8988T (cell line): ENCODE measurements at places on chromosomes 16 and 17.
A peak's percentile ranks its signal among the peaks of the same experiment; 100 is the strongest.

- DNase-seq, result no peak
Measured at GRCh38 chr16:84735849-84736586, 36.2 kb downstream of the USP10 start.

GRCh38 chr16:67987460-67988160, 7.3 kb upstream of the DPEP3 start:
- DNase-seq, result no peak

GRCh38 chr17:37847102-37847501, 77.1 kb upstream of the TBC1D3K start:
- DNase-seq, result no peak

DNA sequence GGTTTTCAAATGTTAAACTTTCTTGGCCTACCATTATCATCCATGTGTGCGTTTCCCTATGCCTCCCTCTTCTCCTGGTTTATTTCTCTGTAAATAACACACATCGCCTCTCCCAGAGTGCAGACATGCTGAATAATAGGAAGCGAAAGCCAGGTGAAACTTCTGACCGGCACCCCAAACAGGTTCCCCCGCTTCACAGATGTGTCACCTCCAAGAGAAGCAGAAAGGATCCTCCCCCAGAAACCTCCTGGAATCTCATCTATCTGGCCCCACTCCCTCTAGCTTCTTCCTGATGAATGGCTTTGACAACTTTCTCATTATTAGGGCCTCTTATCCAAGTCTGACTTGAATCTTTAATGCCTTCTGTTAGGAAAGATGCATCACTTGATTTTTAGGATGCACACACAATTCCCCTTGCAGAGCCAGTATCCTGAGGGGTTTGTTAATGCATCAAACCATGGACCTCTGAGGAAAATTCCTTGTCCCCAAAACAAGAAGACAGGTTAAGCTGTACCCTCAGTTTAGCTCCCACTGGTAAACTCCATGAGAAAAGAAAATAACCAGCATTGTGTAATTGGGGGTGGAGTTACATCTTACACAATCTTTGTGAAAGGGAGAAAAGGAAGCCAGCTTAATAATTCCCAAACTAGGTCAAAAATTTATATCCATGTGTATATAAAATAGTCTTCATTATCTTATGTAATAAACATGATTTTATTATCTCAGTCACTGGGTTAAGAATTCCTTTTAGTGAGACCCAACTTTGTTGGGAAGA, 20.1 kb upstream of the HYDIN start:
- DNase-seq, result no peak

DNA sequence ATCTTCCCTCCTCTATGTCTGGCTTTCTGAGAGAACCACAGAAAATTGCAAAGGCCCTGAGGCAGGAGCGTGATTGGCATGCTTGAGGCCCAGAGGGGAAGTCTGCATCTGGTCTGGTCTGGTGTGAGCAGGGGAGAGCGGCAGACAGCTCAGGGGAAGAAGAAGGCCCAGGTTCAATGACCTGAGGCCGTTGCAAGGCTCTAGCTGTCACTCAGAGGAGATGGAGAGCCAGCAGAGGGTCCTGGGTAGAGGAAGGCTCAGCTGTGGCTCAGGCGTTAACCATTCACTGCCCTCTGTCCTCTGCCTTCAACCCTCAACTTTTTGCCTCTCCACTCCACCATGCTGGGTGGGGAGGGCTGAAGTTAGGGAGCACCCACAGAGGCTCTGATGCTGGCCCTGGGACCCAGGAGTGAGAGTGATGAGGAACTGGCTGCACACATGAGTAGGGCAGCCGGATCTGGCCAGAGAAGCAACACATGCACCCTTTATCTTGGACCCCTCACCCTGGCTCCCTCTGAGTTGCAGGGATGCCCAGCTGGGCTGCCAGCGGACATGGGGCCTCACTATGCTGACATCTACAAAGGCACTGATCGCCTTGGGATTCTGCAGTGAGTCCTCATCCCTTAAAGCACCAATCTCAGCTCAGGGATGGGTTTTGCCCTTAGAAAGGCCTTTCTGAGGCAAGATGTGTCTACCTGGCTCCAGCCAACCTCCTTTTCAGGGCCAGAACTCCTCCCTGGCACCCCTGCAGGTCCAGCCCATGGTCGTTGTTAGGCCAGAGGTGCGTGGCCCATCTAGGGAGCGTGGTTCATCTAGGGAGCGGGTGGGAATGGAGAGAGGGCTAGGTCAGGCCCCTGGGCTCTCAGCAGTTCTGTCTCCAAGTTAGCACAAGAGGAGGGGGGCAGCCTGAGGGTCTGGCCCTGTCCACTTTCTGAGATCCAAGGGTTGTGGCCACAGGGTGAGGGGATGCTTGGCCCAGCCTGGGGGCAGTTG, 7.7 kb upstream of the KRTAP17-1 start:
- no peak for DNase-seq

- DNase-seq, result no peak
Measured at GRCh38 chr16:13919330-13919682, 648 bp upstream of the ERCC4 start.

DNA sequence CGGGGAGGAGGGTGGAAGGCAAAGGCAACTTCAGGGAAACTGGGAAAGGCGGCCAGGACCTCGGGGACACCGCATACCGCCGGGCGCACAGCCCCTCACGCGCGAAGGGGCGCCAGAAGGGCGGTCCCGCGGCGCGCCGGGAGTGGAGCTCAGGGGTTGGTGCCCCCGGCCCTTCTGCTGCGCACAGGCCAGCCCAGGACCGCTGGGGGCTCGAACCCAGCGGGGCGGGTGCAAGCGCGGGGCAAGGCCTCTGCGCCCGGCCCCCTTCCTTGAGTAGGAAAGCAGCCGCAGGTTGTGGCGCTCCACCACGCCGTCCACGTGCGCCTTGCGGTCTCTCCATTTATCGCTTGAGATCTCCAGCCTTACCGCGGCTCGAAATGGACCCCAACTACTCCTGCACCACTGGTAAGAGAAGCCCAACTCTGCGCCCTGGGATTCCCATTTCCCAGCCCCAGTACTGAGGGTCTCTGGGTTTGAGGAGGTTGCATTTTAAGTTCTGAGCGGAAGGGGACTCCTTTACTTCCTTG, 3.0 kb upstream of the MT1A start:
- DNase-seq, result no peak

GRCh38 chr17:30905742-30906100, 317 bp downstream of the TEFM start:
- no peak for DNase-seq

GRCh38 chr17:37092071-37092470, 143.3 kb downstream of the AATF start:
- no peak for DNase-seq

- DNase-seq, result no peak
Measured at GRCh38 chr17:15236281-15237105, 28.6 kb downstream of the PMP22 start.

DNA sequence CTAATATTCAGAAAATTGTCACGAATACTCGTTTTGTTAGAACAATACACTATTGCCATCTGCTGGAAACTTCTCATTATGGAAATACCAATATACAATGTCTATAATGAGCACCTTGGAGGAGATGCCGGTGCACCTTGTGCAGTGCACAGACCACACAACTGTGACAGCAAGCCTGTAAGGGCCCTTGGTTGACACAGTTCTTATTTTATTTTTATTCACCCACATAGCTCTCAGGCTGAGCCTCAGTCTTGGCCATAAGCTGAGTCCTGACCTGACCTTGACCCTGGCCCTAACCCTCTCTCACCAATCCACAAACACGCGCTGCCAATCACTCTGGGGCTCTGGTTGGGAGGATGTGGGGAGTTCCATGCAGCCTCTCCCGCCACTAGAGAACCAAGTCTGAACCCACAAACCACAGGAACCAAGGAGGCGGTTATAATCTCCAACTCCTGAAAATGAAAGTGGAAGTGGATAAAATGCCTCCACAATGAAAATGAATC, 7.6 kb downstream of the AIPL1 start:
- DNase-seq, result no peak

GRCh38 chr17:499951-500461, 147.4 kb upstream of the RPH3AL start:
- DNase-seq, result no peak

GRCh38 chr16:63695347-63695746, 1426.5 kb downstream of the CDH11 start:
- DNase-seq, result no peak

DNA sequence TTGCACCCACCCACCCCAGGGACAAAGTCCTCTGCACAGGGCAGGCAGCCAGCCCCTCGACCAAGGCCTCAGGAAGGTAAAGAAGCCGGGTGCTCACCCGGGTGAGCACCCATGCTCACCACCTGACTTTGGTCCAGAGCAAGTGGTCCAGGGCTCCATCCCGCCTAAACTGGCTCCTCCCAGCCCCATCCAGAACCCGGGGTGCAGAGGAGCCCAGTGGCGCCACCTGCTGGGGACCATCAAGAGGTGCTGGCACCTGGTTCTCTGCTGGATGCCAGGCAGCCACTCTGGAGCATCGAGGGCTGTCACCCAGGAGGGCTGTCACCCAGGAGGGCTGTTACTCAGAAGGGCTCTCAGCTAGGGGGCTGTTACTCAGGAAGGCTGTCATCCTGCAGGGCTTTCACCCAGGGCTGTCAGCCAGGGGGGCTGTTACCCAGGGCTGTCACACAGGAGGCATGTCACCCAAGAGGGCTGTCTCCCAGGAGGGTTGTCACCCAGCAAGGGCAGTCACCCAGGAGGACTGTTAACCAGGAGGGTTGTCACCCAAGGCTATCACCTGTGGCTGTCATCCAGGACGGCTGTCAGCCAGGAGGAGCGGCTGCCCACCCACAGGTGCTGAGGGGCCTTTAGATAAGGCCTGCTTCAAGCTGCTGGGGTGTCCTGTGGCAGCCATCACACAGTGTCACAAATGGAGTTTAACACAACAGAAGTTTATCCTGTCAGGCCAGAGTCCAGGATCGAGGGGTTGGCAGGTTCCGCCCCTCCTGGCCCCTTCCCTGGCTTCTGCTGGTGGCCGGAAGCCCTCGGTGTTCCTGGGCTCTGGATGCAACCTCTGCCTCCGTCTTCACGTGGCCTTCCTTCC, 98.5 kb downstream of the TNFRSF13B start:
- peak; percentile 84 for DNase-seq

- DNase-seq, result no peak
Measured at GRCh38 chr17:35094902-35095301, 24.8 kb downstream of the RAD51D start.

DNA sequence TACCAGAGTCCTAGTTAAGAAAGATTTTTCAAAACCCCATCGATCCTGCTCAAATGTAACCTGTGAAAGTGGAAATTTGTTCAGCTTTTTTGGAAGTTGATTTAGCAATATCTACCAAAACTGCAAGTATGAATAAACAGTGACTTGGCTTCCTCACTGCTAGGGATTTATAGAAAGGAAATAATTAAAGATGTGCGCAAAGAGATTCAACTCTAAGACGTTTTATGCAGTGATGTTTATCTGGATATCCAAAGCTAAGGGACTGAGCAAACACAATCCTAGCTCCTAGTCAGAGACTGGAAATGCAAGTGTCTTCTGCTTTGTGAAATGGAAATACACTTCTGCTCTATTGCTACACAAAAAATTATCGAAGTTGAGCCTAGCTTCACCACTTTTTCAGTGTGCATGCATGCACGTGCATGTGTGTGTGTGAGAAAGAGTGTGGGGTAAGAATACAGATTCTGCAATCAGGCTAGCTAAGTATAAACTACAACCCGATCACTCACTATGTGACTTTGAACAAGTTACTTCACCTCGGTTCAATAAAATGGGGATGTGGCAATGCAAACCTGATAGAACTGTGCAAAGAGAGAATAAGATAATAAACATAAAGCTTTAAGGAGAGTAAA, 52.1 kb upstream of the FOXF1 start:
- DNase-seq, result no peak

DNA sequence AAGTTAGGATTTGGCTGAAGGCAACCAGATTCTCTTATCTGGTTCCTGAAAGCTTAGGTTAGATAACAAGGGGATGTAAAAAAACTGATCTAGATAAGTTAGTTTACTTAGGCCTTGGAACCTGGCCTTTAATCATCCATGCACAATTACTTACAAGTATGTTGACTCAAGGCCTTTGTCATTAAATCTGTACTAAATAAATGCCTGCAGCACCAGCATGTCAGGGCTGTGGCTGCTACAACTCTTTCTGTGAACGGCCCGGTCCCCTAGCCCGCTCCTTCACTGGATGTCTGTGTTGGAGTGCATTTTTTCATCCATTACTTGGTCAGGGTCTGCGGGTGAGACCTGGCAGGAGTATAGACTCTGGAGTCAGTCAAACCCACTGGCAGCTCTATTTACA, 48.4 kb upstream of the ALDH3A1 start:
- no peak for DNase-seq

- DNase-seq, result no peak
Measured at GRCh38 chr16:19923396-19923795, 38.7 kb upstream of the GPRC5B start.

DNA sequence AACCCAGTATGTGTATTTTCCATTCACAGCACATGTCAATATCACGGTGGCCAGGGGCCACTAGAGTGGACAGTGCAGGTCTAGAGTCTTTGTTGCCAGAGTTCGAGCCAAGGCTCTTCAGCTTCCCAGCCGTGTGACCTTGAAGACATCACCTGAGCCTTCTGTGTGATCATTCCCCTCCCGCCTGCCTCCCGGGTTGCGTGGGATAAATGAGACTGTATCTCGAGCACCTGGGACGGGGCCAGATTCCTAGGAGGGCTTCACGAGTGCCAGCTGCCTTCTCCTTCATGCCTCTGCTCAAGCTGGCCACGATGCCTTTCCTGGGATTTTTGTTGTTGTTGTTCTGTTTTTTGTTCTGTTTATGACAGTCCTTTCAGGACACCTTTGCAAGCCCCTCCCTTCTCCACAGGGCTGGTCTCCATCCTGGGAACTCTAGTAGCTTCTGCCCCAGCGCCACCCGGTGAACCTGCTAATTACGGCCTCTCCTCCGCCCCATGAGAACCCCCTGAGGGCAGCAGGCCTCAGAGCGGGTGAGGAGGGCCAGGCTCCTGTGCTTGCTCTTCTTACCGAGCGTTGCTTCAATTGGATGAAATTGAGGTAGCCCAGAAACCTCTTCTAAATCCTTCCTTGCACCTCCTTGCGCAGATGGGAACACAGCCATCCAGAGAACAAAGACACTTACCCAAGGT, 3.9 kb downstream of the SPNS2 start:
- no peak for DNase-seq

DNA sequence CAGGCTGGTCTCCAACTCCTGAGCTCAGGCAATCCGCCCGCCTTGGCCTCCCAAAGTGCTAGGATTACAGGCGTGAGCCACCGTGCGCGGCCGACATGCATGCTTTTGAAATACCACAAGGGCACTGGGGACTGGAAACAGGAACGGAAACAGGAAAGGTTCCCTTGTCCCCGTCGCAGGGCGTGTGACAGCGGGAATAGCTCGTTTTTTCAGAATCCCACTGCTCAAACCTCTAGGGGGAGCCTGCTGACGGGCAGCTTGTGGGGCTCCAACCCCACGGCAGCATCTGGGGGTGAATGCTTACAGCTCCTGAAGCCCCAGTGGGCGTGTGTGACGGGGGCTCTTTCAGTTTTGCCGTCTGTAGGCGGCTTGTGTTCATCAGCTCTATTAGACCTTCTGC, 18.8 kb upstream of the ASGR2 start:
- no peak for DNase-seq

- no peak for DNase-seq
Measured at GRCh38 chr16:86107215-86107825, 208.4 kb downstream of the IRF8 start.

DNA sequence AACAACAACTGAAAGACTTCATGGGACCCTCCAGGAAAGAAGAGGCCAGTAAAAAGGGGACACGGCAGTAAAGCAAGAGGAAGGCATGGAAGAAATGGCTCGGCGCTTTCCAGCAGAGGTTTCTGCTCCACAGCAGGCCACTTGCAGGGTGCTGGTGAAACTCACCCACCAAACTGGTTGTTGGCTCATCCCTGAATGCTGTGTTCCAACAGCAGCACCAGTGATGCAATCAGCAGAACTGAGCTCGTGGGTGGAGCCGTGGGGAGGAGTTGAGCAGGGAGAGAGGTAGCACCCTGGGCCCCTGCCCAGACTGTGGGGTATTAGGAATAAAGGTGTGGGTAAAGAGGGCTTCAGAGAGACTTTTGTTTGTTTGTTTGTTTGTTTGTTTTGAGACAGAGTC, 62.8 kb upstream of the ADCY9 start:
- no peak for DNase-seq
